Hepatocyte (in vitro differentiated cells): ENCODE measurements at places on chromosomes 3 and 15. TPM values are rescaled to one million over a fixed set of nuclear protein-coding genes. Genes with fewer than 3 reads are reported as not detected.

TTC21A gene
- 1.2 and 3.7 TPM in 2 replicates for total RNA-seq

MYLK gene
- total RNA-seq: 17.7 and 27.1 TPM in 2 replicates

SOX14 gene
- total RNA-seq: not detected in 2 replicates

KBTBD12 gene
- total RNA-seq: 0.07 TPM in 1 of 2 replicates, not detected in the other
